ENCODE measurements at places on chromosomes 5 and 9.

DNA sequence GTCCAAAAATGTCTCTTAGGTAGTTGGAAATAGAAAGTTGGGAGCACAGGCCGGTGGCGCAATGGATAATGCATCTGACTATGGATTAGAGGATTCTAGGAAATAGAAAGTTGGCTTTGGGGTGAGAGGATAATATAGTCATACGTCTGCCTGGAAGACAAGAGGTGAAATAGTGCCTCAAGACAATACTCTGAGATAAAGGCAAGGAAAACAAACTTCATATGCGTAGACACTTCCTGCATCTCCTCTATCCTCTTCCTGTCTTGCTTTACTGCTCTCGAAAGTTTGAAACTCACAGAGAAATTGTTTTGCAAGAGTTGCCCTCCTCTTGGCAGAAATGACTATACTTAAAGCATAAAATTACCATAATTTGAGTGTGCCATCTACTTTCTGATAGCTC lies 153.2 kb upstream of the FBXL7 start:
- DNase-seq = no peak

DNA sequence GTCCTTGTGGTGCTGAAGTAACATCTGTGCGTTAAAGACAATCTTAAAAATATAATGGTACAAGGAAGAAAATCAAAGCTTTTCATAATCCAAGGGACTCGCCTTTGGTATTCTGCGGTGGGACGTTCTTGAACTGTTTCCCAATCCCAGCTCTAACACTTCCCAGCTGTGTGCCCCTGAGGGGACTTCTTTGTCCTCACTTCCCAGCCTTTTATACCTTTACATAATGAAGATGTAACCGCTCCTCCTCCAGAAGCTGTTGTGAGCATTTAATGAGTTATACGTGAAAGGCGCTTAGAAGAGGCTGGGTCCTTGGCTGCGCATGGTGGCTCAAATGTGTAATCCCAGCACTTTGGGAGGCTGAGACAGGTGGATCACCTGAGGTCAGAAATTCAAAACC lies 16.9 kb downstream of the STK10 start:
- DNase-seq = no peak

DNA sequence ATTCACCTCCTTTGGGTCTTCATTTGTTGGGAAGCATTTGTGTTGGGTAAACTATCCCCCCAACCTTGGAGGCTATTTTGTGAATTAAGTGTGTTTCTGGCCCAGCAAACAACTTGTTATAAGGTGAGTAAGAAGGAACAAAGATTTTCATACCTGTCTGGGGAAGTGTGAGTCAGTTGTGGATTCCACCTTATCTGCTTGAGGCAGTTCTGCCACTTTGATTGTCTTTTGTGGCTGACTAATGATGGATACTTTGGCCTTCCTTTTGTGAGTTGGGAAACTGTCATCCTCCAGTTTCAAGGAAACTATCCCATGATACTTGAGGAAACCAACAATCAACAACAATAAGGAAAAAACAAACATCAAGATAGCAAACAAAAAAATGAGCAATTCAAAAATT lies 24.6 kb upstream of the CER1 start:
- DNase-seq = no peak

DNA sequence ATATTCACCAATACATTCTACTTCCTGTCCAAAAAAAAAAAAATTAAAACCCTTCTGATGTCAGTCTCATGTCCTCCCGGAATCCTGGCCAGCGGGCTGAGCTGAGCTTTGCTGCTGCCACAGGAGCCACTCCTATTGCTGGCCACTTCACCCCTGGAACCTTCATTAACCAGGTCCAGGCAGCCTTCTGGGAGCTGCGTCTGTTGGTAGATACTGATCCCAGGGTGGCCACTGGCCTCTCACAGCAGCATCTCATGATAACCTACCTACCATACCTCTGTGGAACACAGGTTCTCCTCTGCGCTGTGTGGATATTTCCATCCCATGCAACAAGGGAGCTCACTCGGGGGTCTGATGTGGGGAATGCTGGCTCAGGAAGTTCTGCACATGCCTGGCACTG lies 21.0 kb upstream of the NPM1 start:
- DNase-seq = no peak

- DNase-seq = no peak
These were observed at the start of gene CCNI2 for GRCh38 chr5:132746954-132747615. Gene CCNI2, plus strand, starts transcription at chr5:132747426. Its CDS starts 70 bp downstream, at chr5:132747496.

GRCh38 chr5:171849585-171850323 lies 64.1 kb downstream of the SMIM23 start:
- no peak for DNase-seq

GRCh38 chr9:7259544-7260241 lies 501.9 kb downstream of the KDM4C start:
- peak; percentile 91 for DNase-seq

DNA sequence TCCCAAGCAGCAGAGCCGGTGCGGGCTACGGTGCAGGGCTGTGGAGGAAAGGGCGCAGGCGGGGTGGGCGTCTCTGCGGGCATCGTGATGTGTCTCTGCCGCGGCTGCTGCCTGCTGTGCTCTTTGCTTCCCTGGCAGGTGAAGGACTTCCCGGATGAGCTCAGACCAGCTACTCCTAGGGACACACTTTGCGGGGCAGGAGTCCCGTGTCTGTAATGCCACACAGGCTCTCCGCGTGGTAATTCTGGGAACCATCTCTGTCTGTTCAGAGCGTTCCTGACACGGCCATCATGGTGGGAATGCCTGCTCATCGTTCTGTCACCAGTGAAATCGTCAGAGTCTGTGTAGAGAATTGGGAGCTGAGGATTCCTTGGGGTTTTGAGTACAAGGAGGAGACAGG lies 235.5 kb downstream of the FANCC start:
- no peak for DNase-seq

- DNase-seq = no peak
These were observed 53.3 kb downstream of the ANXA1 start for GRCh38 chr9:73204936-73205335.

DNA sequence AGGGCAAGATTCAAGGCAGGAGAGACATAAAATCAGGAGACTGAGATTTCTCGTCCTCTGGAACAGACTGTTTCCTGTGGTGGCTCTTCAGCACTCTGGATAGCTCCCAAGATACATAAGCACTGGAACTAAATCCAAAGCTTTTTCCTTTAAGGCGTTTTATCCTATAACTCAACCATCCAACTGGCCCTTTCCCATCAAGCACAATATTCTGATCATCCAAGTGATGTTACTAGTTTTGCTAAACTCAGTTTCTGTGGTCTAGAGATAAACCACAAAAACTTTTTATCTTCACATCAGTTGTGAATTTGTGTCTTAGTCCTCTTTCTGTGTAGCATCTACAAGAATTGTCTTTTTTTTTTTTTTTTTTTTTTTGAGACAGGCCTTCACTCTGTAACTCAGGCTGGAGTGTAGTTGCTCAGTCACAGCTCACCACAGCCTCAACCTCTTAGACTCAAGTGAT lies 299.4 kb downstream of the COX7C start:
- DNase-seq = peak; percentile 34

DNA sequence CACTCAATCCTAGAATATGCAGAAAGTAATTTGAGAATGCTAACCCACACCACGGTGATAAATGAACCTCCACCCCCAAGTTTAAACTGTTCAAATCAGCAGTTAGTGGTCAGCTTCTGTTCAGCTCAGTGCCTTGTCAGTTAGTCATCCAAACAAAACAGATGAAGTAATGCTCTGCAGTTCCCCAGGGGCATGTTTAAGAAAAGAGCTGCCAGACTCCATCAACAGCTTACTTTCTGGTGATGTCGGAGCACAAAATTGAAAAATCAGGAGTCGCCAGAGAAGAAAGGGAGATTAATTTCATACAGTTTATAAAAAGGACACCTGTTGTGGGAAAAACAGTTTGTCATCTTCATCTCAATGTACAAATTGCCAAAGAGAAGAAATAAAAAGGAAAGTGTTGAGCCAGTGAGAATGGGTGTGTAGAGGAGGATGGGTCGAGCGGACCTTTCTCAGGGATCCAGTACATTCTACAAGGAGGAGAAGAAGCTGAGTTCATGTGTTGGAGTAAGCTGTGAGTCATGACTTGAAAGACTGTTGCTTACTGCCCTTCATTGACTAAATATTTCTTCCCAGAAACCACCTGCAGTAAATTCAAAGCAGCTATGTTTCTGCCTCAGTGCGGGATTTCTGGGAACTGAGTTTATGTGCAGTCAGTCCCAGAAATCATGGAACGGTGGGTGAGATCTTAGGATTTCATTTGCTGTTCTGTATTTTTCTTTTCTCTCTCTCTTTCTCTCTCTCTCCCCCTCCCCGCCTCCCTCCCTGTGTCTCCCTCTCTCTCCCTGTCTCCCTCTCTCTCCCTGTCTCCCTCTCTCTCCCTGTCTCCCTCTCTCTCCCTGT lies 13.7 kb downstream of the TRIO start:
- DNase-seq = no peak

- DNase-seq = peak; percentile 83
These were observed 97.1 kb downstream of the UNC13B start for GRCh38 chr9:35258660-35259474.

DNA sequence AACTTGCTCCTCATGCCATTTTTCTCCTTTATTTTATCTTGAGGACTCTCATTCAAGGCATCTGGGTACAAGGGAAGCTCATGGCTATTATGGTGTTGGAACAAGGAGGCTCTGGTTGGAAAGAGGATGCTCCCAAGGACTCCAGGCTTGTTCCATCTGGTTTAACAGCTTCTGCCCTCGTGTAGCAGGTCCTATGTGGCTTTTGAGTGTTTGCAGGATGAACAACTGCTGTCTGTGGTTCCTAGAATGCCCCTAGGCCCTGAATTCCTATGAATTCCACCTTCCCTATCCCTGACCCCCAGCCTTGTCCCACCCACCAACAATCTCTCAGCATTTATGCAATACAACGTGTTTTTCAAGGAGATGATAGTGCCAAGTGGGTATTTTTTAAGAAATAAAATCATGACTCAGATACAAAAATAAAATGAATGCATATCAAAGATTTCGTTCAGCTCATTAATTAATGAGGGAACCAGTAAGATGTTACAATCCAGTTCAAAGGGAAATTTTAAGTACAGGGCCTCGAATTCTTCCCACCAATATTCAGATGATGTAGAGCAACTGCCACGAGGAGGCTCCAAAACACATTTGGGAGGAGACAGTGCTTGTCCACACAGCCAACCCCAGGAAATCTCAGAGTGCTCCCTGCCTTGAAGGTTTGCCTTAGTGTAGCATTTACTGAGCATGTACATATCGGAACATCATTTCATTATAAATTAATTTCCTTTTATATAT lies 182.0 kb downstream of the MUSK start:
- no peak for DNase-seq

DNA sequence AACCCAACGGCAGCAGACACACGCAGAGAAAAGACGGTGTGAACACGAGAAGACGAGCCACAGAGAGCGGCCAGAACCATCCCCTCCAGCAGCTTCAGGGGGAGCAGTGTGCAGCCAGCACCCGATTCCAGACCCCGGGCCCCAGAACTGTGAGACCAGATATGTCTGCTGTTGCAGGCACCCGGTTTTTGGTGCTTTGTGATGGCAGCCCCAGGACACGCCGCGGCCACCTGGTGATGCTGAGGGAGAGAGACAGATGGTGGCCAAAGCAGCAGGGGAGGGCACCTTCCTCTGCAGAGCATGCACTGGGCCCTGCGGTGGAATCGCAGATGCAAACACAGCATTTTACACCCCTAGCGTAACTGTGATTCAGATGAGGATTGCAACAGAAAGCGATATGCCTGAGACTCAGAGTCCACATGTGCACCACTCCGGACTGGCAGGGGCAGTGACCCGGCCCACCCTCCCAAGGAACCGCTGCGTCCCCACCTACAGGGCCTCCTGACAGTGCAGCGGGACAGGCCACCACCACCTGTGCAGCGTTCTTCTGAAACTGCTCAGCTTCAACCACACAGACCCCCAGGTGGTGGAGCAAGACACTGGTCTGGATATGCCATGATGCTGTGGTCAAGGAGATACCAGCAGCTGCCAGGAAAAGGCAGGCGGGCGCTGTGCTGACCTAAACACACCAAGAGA lies 24.0 kb downstream of the ZDHHC11B start:
- no peak for DNase-seq

DNA sequence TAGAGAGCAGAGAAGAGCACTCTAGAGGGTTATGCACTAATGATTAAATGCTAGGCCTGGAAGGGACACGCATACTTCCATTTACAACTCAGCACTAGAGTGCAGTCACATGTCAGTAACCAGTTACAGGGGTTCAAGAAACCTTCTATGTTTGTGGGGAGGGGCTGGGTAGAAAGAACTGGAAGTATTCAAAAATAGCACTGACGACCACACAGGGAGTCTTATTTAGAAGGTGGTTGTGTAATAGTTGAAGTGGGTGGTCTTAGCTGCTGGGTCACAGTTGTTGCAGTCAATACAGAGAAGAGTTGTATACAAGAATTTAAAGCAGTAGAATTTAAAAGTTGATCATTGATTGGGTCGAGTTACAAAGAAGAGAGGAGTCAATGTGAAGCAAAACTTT lies 15.4 kb downstream of the AOPEP start:
- DNase-seq = no peak

DNA sequence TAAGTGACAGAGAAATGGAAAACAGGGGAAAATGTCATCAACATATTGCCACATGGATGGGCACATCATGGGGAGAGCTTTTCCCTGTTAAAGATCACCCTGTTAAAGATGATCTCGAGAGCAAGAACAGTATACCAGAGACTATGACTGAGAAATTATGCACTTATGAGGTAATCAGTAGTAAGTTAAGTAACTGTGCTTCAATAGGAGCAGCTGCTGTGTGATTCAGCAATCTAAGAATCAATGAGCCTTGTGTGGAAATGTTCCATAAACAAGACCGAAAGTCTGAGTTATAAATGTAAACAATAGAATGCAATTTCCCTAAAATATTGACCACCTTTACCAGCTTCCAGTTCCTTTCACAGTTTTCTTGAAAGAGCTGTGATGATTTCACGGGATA lies 582.3 kb downstream of the CAAP1 start:
- DNase-seq = no peak

DNA sequence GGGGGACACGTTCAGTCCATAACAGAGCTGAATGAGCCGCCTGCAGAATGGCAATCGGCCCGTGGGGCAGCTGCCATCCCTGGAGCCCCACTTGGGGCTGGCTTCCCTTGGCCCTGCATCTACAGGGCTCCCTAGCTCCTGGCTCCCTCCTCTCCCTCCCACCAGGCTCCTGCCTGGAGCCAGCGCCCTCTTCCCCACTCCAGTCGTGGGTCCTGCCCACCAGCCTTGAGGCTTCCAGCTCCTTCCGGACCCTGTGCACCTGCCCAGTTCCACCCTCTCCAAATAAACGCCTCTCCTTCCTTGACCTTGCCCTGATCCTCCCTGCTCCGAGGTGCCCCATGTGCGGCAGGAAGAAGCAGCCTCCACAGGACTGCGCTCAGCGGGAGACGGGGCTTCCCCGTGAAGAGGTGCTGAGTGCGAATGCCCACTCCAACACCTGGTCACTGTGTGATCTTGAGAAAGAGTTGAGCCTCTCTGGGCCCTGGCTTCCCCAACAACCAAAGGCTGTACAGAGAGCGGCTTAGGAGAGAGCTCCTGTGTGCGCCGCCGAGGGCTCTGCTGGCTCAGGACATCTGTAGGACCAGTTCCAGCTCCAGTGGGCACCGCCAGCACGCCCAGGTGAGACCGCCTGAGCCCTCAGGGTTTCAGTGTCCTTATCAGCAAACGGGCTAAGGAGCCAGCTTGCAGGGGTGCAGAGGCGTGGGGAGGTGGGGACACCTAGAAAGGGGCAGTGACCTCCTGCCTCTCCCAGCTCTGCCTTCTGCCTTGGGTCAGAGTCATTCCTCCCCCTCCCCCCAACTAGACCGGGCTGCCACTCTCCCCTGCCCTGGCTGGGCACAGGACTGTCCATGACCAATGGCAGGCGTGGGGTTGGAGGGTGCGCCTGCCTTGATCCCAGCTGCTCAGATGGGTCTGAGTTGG lies 12.1 kb downstream of the C9orf50 start:
- peak; percentile 11 for DNase-seq

- no peak for DNase-seq
These were observed 843 bp downstream of the BSPRY start for GRCh38 chr9:113350107-113350661.

Data from OCI-M1 (cell line).